Memory B cell (primary cell): ENCODE measurements at places on chromosomes 6 and 20.

- H3K27me3 ChIP-seq, result peaks cover 8% of the 10 kb centered on the region
- H3K27ac ChIP-seq, result no peak overlapping the region
- peaks cover 4% of the 10 kb centered on the region for H3K4me1 ChIP-seq
- peaks cover 2% of the 10 kb centered on the region for H3K36me3 ChIP-seq
- H3K4me3 ChIP-seq, result no peak overlapping the region
- DNase-seq, result no peak
These were observed 221.3 kb downstream of the QKI start for GRCh38 chr6:163635731-163636364.

DNA sequence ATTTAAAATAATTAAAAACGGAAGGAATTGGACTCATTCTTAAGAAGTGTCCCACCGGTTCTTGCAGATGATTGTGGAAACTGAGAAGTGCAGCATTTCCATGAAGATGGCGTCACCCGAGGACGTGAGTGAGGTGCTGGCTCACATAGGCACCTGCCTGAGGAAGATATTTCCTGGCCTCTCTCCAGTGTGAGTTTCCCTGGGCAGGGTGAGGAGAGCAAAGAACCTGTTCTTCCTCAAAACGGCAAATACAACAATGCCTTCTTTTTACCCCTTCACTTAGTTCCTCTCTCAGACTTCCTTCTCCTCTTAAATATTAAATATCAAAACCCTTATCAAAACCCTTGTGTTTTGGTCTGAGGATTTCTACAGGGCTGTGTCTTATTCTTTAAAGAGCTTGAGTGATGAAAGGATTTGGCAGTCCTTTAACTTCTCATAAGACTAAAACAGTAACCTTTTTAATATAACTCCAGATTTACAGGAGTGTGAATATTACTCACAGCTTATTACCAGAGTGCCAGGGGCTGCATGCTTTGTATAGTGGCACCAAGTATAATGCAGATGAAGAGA is 156.3 kb downstream of the CARMIL1 start:
- no peaks in the 10 kb centered on the region for H3K27me3 ChIP-seq
- no peaks in the 10 kb centered on the region for H3K36me3 ChIP-seq
- no peak for DNase-seq
- no peak overlapping the region for H3K4me3 ChIP-seq
- H3K4me1 ChIP-seq, result no peaks in the 10 kb centered on the region

GRCh38 chr20:62353289-62354030 is 13.7 kb downstream of the LAMA5 start:
- H3K36me3 ChIP-seq, result peaks cover 9% of the 10 kb centered on the region
- peaks cover 2% of the 10 kb centered on the region for H3K4me1 ChIP-seq
- no peak for DNase-seq

DNA sequence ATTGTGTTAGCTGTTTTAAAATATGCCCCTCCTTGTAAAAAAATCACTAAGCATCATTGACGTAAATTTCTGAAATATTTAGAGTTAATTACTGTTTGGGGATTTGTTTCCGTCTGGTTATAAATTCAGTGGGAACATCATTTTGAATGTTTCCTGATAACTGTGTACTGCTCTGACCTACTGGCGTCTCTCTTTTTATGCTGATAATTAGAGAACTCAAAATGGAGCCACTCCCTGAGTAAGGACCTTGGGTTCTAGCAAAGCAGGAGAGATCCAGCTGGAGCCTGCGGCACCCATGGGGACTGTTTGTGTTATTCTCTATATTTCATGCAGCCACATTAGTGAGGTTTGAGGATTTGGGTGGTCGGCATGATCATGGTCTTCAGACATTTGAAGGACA is 124.9 kb downstream of the SOBP start:
- no peak overlapping the region for H3K27ac ChIP-seq
- peaks cover 2% of the 10 kb centered on the region for H3K27me3 ChIP-seq
- H3K4me3 ChIP-seq, result no peak overlapping the region
- DNase-seq, result no peak

DNA sequence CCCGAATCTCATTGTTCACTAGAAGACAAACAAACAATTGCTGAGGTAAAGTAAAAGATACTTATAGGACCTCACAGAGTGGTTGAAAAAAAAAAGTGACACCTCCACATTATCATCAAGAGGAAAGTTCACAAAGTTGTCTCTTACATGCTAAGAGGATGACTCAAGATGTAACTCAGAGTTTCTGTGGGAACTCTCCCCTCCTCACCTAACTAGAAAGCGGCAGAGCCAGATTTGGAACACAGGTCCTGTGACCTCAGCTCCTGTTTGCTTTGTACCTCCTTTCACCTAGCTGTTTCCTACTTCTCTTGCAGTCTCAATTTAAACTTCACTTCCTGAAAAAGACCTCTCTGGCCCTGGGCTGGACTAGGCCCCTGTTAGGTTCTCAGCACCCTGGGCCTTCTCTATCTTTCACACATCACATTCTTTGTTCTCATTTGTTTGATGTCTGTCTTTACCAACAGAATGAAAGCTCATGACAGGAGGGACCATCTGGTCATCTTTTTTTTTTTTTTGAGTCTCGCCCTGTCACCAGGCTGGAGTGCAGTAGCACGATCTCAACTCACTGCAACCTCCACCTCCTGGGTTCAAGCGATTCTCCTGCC is 60.8 kb downstream of the CD24 start:
- no peak overlapping the region for H3K27ac ChIP-seq
- no peaks in the 10 kb centered on the region for H3K27me3 ChIP-seq
- H3K4me1 ChIP-seq, result peaks cover 4% of the 10 kb centered on the region
- H3K4me3 ChIP-seq, result no peak overlapping the region
- DNase-seq, result no peak

- H3K27ac ChIP-seq, result no peak overlapping the region
- no peak for DNase-seq
- peaks cover 19% of the 10 kb centered on the region for H3K36me3 ChIP-seq
- peaks cover 9% of the 10 kb centered on the region for H3K4me1 ChIP-seq
- no peak overlapping the region for H3K4me3 ChIP-seq
These were observed 105.0 kb downstream of the SCML4 start for GRCh38 chr6:107719160-107719559.

DNA sequence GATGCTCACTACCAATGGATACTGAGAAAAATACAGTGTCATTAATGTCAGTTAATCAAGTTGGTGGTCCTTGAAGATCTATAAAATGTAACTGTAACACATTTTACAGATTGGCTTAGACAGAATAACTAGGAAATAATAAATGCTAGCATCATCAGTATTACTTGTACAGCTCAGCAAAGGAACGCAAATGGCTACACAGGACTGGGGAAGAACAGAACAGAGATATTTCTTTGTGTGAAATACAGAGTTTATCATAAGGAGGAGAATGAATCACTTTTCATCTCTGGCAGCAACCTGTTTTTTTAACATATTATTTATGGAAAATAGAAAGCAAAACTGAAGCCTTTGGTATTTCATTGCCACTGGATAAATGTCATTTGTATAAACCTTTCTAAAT is 8.2 kb upstream of the QKI start:
- H3K36me3 ChIP-seq, result peaks cover 2% of the 10 kb centered on the region
- peak overlapping the region; percentile 91 for H3K4me3 ChIP-seq
- H3K27ac ChIP-seq, result peak overlapping the region; percentile 67
- no peak for DNase-seq
- no peaks in the 10 kb centered on the region for H3K27me3 ChIP-seq
- H3K4me1 ChIP-seq, result peaks cover 7% of the 10 kb centered on the region

DNA sequence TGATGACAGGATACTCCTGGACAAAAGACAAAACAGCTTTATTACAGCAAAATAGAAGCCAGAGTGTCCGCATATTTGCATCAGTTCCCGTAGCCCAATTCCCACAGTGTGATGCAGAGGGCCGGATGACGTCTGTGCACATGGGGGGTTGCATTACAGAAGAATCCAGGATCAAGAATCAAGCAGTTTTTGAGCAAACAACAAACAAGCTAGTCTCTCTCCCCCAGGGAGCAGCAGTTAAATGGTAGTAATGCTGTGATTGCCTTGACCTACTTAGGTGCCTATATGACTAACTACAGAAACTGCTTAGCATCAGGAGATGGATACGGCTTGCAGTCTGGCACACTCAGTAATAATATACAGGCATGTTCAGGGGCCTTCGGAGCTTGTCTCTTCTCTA is 3.2 kb upstream of the SDHAF4 start:
- H3K4me1 ChIP-seq, result peaks cover 7% of the 10 kb centered on the region
- peaks cover 1% of the 10 kb centered on the region for H3K36me3 ChIP-seq
- no peak overlapping the region for H3K4me3 ChIP-seq
- H3K27me3 ChIP-seq, result no peaks in the 10 kb centered on the region
- DNase-seq, result no peak

- no peak for DNase-seq
- H3K36me3 ChIP-seq, result peaks cover 5% of the 10 kb centered on the region
- H3K27me3 ChIP-seq, result no peaks in the 10 kb centered on the region
- no peak overlapping the region for H3K27ac ChIP-seq
- no peak overlapping the region for H3K4me3 ChIP-seq
- no peaks in the 10 kb centered on the region for H3K4me1 ChIP-seq
These were observed 203.5 kb upstream of the CITED2 start for GRCh38 chr6:139577763-139578604.

DNA sequence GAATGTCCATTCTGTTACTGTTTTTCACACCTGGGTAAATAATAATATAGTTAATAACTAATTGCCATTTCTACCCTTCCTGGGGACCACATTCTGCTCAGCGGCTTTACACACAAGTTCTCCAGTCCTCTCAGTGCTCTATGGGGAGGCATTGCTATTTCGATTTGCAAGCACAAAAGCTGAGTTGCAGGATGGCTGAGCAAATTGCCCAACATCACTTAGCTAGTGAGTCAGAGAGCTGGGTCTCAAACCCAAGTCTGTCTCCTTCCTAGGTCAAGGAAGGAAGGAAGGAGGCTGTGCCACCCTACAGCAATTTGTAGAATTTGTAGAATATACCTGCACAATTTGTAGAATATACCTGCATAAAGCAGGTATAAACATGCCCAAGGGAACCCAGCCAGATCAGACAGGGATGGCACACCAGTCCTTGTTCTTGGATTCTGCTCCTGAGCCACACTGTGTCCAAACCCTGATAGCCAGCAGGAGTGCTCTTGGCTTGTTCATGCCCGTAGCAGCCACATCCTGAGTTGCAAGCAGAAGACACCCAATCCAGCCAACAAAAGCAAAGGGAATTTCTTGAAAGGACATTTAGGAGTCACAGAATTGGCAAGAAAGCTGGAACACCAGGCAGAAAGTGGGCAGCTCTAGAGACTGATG is 56.9 kb downstream of the LY86 start:
- no peaks in the 10 kb centered on the region for H3K27me3 ChIP-seq
- peaks cover 6% of the 10 kb centered on the region for H3K4me1 ChIP-seq
- DNase-seq, result no peak
- peaks cover 36% of the 10 kb centered on the region for H3K36me3 ChIP-seq

- H3K27ac ChIP-seq, result peak overlapping the region; percentile 40
- peaks cover 38% of the 10 kb centered on the region for H3K27me3 ChIP-seq
- H3K4me1 ChIP-seq, result peaks cover 12% of the 10 kb centered on the region
- peaks cover 3% of the 10 kb centered on the region for H3K36me3 ChIP-seq
- DNase-seq, result no peak
These were observed 17.5 kb upstream of the ZSCAN9 start for GRCh38 chr6:28207510-28208110.

GRCh38 chr6:154868143-154868594 is 126.9 kb upstream of the TIAM2 start:
- peak; percentile 2 for DNase-seq
- H3K27ac ChIP-seq, result no peak overlapping the region
- no peaks in the 10 kb centered on the region for H3K4me1 ChIP-seq

DNA sequence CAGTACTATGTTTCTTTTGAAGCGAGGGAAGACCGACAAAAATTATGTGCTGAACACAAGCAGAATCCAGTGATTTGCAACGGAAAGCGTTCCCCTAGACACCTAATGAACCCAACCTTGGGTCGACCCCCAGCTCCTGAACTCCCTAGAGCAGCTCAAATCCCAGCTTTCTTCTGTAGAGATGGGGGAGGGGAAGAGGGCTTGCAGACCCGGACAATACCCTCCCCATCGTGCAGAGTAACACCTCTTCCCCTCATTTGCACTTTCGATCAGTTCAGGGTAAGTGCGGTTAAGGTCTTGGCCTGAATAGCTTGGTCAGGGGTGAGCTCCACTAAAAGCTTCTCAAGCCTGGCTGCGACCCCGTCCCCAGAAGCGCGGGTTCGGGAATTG is 404 bp downstream of the CEP162 start:
- peaks cover 11% of the 10 kb centered on the region for H3K4me1 ChIP-seq
- no peak for DNase-seq
- H3K27ac ChIP-seq, result peak overlapping the region; percentile 93
- H3K4me3 ChIP-seq, result peak overlapping the region; percentile 97

DNA sequence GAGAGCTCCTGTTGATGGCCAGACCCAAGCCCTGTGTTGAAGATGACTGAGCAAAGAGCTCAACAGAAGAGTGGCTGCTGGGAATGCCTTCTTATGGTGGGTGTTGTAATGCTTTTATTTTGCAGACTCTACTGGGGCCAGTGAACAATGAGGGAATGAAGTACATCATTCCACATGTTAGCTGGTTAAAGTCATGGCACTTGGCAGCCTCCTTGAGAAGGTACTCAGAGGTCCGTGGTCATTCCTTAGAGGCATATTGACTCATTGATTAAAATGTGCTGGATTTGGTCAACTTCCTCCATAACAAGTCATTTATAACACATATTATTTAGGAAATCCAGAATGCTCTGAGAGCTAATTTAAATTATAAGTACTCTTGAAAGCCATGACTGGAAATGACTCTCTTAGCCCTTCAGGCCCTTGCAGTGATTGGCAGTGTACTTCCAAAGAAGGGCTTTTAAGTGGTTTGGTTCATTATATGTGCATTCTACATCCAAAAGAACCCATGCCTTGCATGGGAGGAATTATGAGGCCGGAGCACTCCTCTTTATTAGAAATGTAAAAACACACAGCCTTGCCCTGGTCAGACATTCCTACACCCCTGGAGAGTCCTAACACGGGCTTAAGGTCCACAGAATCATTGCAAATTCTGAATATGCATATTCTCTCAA is 976.9 kb downstream of the KIF16B start:
- DNase-seq, result no peak
- H3K4me1 ChIP-seq, result no peaks in the 10 kb centered on the region
- peaks cover 2% of the 10 kb centered on the region for H3K27me3 ChIP-seq
- no peaks in the 10 kb centered on the region for H3K36me3 ChIP-seq

DNA sequence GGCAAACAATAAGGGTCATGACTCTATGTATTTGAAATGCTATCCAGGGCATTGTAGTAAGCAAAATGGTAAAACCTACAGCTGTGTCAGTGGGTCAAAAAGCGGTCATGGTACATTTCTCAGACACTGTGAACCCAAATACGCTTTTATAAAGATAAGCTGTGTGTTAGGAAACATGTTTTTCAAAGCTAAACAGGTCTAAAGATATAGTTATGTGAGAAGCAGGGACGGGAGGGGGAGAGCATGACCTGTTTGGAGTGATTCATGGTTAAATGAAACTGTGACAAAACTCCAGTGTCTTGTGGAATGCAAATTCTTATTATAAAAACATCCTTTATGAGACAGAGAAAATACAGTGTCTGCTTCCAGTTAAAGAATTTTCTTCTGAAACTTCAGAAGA is 205.4 kb upstream of the BMP2 start:
- H3K27ac ChIP-seq, result no peak overlapping the region
- H3K27me3 ChIP-seq, result no peaks in the 10 kb centered on the region
- H3K4me1 ChIP-seq, result no peaks in the 10 kb centered on the region
- DNase-seq, result no peak
- H3K4me3 ChIP-seq, result no peak overlapping the region
